ENCODE measurements at places on chromosomes 2 and 18.

- DNase-seq, result no peak
These were observed 74.9 kb upstream of the MYL1 start for GRCh38 chr2:210389856-210390255.

- DNase-seq, result no peak
These were observed 24.9 kb upstream of the CATIP start for GRCh38 chr2:218331745-218332144.

- DNase-seq, result no peak
These were observed 214.1 kb downstream of the TWIST2 start for GRCh38 chr2:239061824-239062570.

DNA sequence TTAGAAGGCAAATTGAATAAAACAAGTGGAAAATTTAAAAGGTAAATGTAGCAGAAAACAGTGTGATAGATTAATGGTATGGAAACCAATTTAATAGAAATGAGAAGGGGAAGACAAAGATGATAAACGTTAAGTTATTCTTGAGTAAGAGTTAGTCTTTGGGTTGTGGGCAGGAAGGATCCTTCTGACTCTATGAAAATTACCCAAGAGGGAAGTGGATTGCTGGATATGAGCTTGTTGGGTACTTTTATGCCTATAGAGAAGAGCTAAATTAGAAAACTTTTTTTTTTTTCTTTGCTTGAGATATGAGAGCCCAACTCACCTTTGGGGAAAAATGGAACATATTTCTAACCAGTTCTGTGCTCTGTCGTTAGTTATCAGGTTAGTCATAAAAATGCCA is 144.0 kb downstream of the LDLRAD4 start:
- DNase-seq, result no peak

GRCh38 chr18:45775241-45775676 is 50.2 kb upstream of the SIGLEC15 start:
- DNase-seq, result peak; percentile 89

GRCh38 chr2:231791107-231791506 is 4.9 kb downstream of the COPS7B start:
- DNase-seq, result no peak
